Stimulated activated CD8-positive, alpha-beta memory T cell treated with anti-CD3 and anti-CD28 coated beads, Interleukin-15, amount 100 ng/mL, for 48 hours (primary cell): ENCODE measurements at places on chromosomes 13 and 19.

- DNase-seq = no peak
Observed at GRCh38 chr19:48656840-48657474, 11.0 kb upstream of the CA11 start.

- no peak for DNase-seq
Observed at GRCh38 chr13:64410276-64411053, 2819.7 kb downstream of the PCDH9 start.

DNA sequence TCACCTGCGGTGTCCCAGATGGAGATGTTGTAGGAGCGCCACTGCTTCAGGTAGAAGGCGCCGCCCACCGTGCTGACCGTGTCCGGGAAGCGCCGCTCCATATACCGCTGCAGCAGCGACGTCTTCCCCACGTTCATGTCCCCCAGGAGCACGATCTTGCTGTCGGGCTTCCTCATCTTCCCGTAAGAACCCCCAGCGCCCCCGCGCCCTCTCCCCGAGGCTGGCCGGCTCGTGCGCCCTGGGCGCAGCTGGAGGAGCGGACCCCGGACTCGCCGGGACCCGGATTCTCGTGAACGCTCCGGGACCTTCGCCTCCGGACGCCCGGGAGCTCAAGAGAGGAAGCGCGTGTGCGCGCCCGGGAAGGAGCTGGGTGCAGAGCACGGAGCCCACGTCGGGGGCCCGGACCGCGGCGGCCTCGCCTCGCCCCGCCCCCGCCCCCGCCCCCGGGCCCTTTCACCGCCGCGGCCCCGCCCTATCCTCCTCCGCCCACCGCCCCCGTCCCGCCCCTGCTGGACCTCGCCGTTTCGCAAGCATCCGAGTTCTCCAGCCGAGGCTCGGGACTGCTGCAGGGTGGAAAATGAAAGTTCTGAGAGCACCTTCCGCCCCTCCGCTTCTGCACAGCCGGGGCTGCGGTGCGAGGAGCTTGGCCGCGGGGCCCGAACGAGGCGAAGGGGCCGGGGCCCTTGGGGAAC is at the start of gene RAB20:
TSS of gene RAB20 (minus strand) at position 379 of the 692 bp plus-strand sequence. CDS start at position 176, 203 bp downstream.
- peak; percentile 28 for DNase-seq

GRCh38 chr13:90591927-90592268 is 755.6 kb upstream of the MIR17HG start:
- DNase-seq = no peak

GRCh38 chr13:49113526-49114286 is 106.4 kb upstream of the MLNR start:
- no peak for DNase-seq

DNA sequence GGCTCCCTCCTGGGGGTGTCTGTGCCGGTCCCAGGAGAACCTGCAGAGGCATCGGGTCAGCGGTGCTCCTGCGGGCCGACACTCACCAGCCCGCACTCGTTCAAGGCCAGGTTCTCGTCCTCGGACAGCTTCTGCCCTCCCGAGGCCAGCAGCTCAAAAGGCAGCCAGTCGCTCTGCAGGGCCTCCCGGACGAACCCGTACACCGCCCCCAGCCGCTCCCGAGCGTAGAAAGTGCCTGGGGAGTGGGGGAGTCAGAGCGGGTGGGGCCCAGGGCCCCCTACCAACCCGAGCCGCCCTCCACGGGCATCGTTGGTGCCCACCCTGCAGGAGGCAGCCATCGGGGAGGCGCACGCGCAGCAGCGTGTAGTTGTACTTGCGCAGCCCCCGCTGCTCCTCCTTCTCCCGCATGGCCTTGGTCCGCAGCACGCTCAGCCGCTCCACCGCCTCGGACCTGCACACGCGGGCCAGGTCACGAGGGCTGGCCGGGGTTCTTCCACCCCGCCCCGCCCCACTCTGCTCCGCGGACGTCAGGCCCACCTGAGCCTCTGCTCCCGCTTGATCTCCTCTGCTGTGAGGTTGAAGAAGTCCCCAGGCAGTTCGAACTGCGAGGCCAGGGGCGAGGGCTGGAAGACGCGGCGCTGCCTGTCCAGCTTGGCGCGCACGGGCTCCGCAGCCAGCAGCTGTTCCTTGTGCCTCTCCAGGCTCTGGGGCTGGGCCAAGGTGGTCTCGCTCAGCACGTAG is 11.5 kb downstream of the UBXN6 start:
- no peak for DNase-seq

GRCh38 chr13:23642110-23642509 is 71.9 kb downstream of the TNFRSF19 start:
- DNase-seq = no peak

GRCh38 chr13:20831933-20832332 is 58.2 kb upstream of the EEF1AKMT1 start:
- DNase-seq = no peak

- DNase-seq = no peak
Observed at GRCh38 chr19:58498316-58499020, 13.3 kb downstream of the SLC27A5 start.

- no peak for DNase-seq
Observed at GRCh38 chr13:98333486-98333885, 156.4 kb upstream of the RNF113B start.

- no peak for DNase-seq
Observed at GRCh38 chr19:45358213-45358792, 12.1 kb downstream of the ERCC2 start.

DNA sequence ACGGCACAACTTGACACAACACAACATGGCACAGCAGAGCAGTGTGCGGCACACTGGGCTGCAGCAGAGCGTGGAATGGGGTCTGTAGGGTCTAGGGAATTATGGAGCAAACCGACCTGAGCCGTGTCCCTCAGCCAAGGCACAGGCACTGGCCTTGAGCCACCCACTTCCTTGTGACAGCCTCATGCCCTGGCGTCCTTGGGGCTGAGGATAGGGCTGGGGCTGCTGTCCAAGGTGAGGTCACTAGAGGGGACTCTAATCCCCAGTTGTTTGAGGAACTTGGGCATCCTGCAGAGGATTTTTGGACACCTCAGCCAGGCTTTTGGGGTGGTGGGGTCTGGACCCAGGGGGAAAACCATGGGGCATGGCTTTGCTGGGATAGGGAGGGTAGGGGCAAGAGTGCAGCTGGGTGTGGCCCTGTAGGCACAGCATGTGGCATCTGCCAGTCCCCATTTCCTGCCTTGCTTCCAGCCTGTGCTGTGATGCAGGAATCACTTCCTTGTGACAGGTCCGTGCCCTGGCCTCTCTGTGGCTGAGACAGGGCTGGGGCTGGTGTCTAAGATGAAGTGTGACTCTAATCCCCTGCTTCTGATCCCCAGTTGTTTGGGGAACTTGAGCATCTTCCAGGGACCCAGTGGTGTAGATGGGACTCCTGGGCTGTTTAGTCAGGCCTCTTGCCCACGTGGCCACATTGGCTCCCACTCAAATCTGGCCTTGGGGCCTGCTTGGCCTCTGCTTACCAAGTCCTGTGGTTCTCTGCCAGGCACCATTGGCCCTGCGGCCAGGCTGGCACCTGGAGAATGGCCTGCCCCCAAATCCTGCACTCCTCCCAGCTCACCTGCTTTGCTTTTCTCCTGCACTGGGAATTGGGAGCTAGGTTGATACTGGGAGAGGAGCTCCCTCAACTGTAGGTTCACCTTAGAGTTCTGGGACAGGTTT is 78.5 kb downstream of the SCGB2B2 start:
- DNase-seq = no peak

DNA sequence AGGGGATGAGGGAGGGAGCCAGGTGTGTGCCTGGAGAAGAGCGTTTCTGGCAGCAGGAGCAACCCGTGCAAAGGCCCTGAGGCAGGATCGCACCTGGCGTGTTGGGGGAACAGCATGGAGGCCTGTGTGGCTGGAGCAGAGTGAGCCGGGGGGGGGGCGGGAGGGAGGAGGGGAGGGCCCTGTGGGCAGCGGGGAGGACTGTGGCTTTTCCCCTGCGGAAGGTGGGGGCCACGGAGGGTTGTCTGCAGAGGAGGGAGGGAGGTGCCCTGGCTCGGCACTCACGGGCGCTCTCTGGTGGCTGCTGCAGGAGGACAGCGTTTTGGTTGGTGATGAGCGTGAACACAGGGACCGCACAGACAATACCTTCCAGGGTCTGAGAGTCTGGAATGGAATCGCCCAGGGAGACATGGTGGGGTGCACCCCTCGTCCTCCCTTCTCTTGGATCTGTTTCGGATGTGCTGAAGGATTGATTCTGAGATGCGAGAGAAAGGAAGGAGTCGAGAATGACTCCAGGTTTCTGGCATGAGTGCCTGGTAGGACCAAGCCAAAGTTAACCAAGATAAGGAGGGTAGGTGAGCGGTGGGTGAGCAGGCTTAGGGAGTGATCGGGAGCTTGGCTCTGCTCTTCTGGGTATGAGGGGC is 6.5 kb downstream of the RAB11B start:
- DNase-seq = peak; percentile 49

DNA sequence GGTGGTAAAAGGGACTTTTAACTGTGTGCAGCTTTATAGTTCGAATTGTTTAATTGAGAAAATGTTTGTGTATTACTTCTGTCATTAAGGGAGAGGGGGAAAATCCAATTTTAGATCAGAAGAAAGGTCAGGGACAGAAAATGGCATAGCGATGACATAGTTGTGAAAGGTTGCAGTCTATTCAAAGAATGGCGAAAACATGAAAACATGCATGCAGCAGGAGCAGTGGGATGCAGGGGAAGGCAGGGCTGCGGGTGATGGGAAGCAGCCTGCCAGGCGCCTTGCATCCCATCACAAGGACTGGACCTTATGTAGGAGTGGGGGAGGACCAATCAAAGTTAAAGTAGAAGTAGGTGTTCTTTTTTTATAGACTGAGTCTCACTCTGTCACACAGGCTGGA is 125.9 kb downstream of the CDK8 start:
- no peak for DNase-seq

- no peak for DNase-seq
Observed at GRCh38 chr19:57334191-57334590, 13.9 kb downstream of the ZNF543 start.

DNA sequence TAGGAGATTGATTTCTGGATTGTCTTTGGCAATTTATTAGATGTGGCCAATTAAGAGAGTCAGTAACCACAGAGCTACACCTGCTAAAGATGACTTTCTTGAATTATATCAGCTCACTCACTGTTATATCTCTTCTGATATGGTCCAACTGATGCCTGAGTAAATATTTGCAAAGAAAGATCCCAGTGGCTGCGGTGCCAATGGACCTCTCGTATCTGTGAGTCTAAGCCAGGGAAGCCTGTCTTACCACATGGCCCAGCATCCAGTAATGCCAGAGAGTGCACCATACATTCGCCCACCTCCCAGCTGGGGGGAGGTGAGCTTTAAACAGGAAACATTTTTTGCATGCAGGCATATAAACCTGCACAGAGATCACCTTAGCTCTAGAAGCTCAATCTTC is 82.7 kb upstream of the SLC15A1 start:
- no peak for DNase-seq

DNA sequence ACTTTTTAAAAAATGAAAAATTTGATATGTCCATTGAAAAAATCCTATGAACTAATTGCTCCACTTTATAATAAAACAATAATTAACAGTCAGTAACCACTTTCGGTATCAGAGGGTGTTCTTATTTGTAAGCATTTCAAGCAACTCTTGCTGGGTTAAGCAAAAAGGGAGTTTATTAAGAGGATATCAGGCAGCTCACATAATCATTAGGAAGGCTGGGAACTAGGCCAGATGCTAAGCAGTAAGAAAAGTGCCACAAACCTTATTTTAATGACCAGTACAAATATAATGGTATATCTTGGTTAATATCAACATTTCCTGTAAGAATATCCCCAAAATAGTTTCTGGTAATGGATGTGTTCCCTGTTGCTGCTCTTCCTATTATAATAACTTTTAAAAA is 2618.3 kb upstream of the PCDH20 start:
- DNase-seq = no peak

GRCh38 chr19:46599716-46600373 is 1.3 kb upstream of the CALM3 start:
- no peak for DNase-seq

GRCh38 chr13:40664350-40665125 is 1.9 kb downstream of the FOXO1 start:
- DNase-seq = peak; percentile 68

GRCh38 chr19:54392105-54392504 is 23.2 kb upstream of the TTYH1 start:
- DNase-seq = no peak

DNA sequence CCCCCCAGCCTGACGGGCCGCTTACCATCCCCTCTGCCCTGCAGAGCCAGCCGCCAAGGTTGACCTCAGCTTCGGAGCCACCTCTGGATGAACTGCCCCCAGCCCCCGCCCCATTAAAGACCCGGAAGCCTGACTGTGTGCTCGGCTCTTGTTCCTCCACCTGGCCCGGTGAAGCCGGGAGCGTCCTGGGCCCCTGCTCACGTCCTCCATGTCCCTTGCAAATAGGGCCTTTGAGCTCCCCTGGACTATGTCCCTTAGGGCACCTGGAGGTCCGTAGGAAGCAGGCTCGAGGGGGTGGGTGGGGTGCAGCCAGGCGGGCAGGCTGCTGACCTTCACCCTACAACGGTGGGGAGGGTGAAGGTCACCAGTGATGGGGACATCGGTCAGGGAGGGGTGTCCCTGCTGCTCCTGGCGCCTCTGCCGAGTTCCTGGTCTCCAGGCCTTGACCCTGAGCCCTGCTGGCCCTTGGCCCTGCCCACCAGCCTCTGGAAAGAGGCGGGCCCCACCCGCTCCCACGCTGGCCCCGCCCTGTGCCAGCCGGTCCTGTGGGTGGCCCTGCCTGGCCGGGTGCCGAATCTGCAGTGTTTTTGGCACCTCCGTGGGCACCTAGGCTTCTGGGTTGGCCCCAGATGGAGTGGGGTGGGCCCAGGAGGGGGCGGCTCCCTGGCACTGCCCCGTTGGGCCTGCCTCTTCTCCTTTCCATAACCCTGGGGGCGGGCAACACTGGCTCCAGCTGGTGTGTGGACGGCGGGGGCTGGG is 3.3 kb downstream of the ATP5F1D start:
- DNase-seq = no peak

DNA sequence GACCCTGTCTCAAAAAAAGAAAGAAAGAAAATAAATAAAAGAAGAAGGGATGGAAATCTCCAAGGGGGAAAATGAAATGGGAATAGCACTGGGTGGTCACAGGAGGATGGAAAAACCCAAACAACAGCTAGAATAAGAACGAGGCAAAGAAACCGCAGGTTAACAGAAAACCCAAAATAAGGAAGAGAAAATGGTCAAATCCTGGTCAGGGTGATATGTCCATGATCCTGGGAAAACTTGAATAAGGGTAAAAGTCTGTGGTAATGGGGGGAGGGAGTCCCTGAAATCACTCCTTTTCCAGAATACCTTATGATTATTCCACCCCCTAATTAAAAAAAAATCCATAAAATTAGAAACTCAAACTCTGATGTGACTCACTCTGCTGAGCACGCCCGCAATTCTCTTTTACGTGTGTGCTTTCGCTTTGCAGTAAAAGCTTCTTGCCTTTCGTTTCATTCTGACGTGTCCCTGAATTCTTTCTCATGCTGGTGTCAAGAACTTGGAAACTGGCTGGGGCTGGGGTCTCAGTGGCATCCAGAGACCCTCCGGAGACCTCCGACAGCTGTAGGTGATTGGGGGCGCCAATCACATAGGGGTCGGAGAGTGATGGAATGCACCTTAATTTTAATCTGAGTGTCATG is 4.3 kb upstream of the NAXD start:
- no peak for DNase-seq

GRCh38 chr19:4684312-4685095 is 14.4 kb upstream of the MYDGF start:
- DNase-seq = no peak
